ENCODE measurements at places on chromosomes 4 and X. TPM values are rescaled to one million over a fixed set of nuclear protein-coding genes. Genes with fewer than 3 reads are reported as not detected.

Gene C4orf51
- total RNA-seq = not detected

Gene CXorf49
- total RNA-seq = not detected

Gene SPANXB1
- not detected for total RNA-seq

Gene MAGEB2
- not detected for total RNA-seq

Gene ANKRD37
- total RNA-seq = 6.8 TPM

Gene CHIC2
- 46.9 TPM for total RNA-seq

Gene SSX4B
- not detected for total RNA-seq

Gene NHSL2
- total RNA-seq = 36.9 TPM

Gene PRDM8
- 0.73 TPM for total RNA-seq

Gene TAF7L
- total RNA-seq = 1.7 TPM

Gene POU4F2
- not detected for total RNA-seq

Gene NFKB1
- 43.9 TPM for total RNA-seq

Gene SLC34A2
- total RNA-seq = not detected

Gene UGT2A1
- not detected for total RNA-seq

Gene CAMK2D
- 24.1 TPM for total RNA-seq

Gene TLR8
- not detected for total RNA-seq

Gene KIAA1210
- not detected for total RNA-seq

Gene NDP
- total RNA-seq = 0.15 TPM

Gene SULT1B1
- total RNA-seq = 0.24 TPM

Gene AADAT
- total RNA-seq = 2.2 TPM

Gene NLRP2B
- total RNA-seq = not detected

Gene MGST2
- 143 TPM for total RNA-seq

Gene GDPD2
- total RNA-seq = not detected

Gene CT45A1
- not detected for total RNA-seq

Gene IL3RA
- 77.7 TPM for total RNA-seq

Gene TMEM154
- 8.6 TPM for total RNA-seq

Gene SHOX
- not detected for total RNA-seq

Gene BGN
- total RNA-seq = 5.9 TPM

Gene BEX1
- 0.68 TPM for total RNA-seq

Gene ABCG2
- total RNA-seq = 12.5 TPM

Gene HSFX4
- not detected for total RNA-seq

Gene ZC4H2
- total RNA-seq = 8.2 TPM

Gene HERC3
- 9.1 TPM for total RNA-seq

Gene SMIM10L2A
- total RNA-seq = 1.3 TPM

Gene LDB2
- total RNA-seq = 57.1 TPM

Gene FREM3
- total RNA-seq = not detected

Gene SSX4
- total RNA-seq = not detected

Gene WFS1
- total RNA-seq = 199 TPM

Gene JADE3
- 9.9 TPM for total RNA-seq

Gene CDS1
- 0.12 TPM for total RNA-seq

Gene TBL1X
- total RNA-seq = 29.5 TPM

Gene ELK1
- total RNA-seq = 20.0 TPM

Gene TMEM271
- not detected for total RNA-seq

Gene MAGEA12
- total RNA-seq = not detected

Gene MFSD8
- total RNA-seq = 8.0 TPM

Gene KLHL15
- total RNA-seq = 3.4 TPM

Gene CXXC4
- total RNA-seq = 0.05 TPM

Gene TRPC5OS
- total RNA-seq = not detected

Data from glomerular endothelial cell (primary cell).